Activated CD8-positive, alpha-beta memory T cell treated with anti-CD3 and anti-CD28 coated beads for 1 hour (primary cell): ENCODE measurements at places on chromosomes 11 and 22.

GRCh38 chr22:36374603-36375024 lies 13.2 kb downstream of the MYH9 start:
- no peak for DNase-seq

- DNase-seq = no peak
Observed at GRCh38 chr22:44431256-44431655, 66.8 kb downstream of the RTL6 start.

DNA sequence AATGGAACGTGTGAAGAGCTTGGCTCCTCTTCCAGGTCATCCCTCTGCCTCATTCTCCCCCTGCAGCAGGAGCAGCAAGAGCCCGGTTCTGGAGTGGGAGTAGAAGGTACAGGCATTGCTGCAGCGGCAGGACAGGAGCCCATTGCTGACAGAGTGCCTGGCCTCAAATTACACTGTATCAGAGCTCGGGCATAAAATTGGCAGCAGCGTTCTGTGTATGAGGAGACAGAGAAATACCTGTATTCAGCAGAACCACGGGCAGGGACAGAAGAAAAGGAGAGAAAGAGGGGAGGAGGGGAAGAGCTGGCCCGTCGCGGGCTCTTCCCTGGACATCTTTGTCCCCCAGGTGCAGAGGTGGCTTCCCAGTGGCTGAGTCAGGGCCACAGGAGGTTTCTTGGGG lies 2.6 kb upstream of the NCF4 start:
- no peak for DNase-seq

DNA sequence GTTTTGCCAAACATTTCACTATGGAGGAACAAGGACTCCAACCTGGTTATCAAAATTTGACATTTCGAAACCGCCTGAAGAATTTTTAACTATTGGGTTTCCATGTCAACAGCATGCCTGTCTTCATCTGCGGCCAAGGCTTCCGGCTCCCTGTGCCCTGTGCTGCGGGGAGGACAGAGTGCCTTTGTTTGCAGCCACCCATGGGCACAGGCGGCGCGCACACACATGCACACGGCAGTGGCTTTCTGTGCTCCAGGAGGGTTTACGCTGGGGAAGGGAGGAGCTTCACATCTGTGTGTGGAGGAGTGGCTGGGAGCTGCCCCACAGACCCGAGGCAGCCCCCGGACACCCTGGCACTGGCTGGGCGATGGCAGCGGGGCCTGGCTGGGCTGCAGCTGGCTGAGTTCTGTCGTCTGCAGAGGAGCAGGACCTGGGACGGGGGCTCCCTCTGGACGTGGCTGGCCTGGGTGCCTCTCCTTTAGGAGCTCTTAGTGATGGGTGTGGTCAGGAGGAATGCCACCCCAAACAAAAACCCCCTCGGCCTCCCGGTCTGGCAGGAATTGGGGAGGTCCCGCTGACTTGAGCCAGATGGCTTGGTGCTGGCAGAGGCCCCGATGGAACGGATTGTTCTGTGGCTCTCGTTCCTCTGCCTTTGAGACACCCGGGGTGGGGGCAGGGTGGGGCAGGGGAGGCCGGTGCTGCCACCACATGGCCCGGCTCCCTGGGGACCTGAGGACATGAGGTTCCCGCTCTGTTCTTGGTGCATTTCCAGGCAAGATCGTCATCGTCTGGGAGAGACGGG lies 1290.9 kb downstream of the BRD1 start:
- DNase-seq = no peak
